ENCODE measurements at places on chromosomes 1 and 21.

- DNase-seq = no peak
Measured at GRCh38 chr1:235088907-235089306, 39.7 kb downstream of the TOMM20 start.

- DNase-seq = no peak
Measured at GRCh38 chr1:63612564-63612963, 19.4 kb downstream of the PGM1 start.

DNA sequence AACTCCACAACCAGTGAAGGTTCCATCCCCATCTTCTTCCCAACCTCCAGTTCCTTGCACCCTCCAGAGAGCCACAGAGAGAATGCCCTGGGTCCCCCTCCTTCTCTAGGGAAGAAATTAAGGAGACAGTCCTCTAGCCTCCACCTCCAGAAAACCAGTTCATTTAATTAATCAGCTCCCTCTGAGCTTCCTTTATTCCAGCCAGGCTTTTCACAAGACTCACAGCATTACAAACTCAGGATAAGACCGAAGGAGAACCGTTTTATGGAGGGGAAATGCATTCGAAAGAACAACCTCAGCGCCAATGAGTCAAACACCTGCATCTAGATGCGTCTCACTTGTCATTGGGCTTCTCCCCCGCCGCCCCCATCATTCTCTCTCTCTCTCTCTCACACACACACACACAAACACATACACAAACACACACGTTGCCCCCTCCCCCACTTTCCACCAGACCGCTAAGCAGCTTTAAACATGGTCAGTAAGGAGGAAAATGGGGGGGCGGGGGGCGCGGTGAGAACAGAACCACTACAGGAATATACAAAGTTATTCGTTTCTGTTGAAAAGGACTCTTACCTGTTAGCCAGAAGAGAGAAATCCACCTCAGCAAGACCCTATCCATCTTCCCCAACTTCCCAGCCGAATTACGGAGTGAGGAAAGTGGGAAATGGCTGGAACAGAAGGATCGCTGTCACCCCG, 544 bp downstream of the ILDR2 start:
- peak; percentile 79 for DNase-seq

- peak; percentile 42 for DNase-seq
Measured at GRCh38 chr1:203278082-203278884, 27.0 kb upstream of the BTG2 start.

DNA sequence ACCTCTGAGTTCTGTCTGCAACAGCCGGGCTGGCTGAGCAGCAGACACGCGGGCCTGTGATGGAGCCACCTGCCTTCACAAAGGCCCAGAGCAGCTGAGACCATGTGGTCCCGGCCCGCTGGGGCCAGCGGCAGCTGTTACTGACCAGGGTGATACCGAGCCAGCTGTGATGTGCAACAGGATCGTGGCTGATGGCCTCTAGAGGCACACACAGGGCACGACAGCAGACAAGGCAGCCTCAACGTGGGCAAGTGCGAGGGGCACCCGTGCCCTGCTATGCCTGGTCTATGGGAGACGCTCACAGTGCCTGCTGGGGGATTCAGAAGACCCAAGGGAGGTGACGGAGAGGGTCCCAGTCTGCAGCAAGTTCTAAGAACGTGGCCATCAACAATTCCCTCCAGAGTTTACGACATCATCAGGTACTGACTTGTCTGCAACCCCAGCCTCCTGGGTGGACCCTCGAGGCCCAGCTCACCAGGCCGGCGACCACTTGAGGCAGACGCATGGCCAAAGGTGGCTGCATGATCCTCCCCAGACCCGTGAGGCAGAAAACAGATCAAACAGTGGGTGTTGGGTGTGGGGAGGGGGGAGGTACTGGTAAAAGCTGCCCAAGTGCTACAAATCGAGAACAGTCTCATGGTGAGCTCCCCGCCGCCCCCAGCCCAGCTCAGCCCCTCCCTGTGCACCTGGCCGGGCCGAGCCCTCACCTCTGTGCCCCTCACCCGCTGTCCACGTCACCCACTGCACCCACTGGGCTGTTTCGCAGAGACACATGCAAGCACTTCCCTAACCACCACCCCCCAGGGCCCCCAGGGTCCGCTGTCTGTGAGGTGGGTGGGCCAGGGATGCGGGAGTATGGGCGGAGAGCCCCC, 6.0 kb downstream of the POFUT2 start:
- no peak for DNase-seq

DNA sequence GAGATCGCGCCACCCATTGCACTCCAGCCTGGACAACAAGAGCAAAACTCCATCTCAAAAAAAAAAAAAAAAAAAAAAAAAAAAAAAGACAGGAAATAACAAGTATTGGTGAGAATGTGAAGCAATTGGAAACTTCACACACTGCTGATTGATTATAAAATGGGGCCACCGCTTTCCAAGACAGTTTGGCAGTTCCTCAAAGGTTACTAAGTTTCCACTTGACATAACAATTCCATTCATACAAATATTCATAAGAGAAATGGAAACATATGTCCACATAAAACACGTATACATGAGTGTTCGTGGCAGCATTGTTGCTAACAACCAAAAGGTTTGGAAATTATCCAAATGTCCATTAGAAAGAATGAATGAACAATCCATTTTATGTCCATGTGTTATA, 26.3 kb downstream of the USP24 start:
- DNase-seq = peak; percentile 24

GRCh38 chr1:168372307-168372706, 91.6 kb downstream of the TBX19 start:
- DNase-seq = no peak

DNA sequence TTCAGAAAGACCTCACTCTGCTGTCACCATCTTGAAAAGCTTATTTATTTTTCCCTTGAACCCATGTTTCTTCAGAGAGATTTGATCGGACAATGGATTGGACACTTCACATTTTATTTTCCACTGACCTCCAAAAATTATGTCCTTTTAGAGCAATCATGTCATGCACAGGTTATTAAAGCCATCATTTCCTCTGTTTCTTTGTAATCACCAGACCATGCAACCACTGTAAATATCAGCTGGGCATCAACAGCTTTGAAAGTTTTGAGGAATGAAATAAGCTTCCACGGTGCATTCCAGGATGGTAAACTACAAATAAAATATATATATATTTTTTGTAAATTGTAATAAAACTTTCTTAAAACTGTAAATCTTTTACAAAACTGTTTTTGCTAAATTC, 144.1 kb upstream of the ADAMTS5 start:
- no peak for DNase-seq

DNA sequence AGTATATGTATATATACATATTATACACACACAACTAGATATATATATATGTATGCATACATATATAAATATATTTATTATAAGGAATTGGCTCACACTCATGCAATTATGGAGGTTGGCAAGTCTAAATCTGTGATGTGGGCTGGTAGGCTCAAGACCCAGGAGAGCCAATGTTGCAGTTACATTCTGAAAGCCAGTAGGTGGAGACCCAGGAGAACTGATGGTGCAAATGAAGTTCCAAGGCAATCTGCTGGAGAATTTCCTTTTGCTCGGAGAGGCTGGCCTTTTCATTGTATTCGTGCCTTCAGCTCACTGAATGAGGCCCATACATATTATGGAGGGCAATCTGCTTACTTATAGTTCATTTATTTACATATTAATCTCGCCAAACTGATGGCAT, 9.4 kb downstream of the IVL start:
- no peak for DNase-seq

Measured in activated CD8-positive, alpha-beta T cell treated with anti-CD3 and anti-CD28 coated beads for 36 hours (primary cell).